ENCODE measurements at places on chromosomes 11 and 22. TPM values are rescaled to one million over a fixed set of nuclear protein-coding genes. Genes with fewer than 3 reads are reported as not detected.

DNA sequence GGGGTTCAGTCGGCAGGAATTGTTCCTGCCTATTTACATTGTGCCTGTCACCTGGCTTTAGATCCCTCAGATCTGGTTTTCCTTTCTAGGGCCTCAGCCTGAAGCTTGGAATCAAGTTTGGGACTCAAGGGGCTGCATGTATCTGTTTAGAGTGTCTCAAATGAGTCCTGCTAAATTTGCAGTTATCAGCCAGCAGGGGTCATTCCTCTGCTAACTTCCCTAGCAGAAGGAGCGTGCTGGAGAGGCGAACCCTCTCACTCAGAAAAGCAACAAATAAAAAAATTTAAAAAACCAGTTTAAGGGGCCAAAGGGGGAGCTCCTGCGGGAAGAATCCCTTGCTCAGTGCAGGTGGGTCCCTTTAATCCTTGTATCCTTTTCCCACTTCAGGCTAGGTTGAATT lies 1220.2 kb downstream of the JRKL start:
- DNase-seq: no peak
- no peaks in the 10 kb centered on the region for H3K36me3 ChIP-seq
- H3K27me3 ChIP-seq: no peaks in the 10 kb centered on the region
- H3K27ac ChIP-seq: no peak overlapping the region

DNA sequence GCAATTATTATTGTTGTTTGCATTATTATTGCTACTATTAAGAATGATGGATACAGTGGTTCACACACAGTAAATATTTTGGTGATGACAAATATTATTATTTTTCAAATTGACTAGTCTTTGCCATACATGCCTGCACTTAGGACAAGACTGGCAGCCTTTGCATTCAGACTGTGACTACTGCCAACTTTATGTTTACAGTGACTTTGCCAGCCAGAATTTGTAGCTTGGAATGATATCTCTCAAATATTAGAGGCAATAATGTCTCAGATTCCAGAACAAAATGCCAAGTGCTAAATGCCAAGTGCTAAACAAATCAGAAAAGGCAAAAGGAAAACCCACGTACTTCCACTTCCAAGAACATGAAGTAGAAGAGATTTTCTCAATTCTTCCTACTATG lies 823.1 kb downstream of the DLG2 start:
- no peak overlapping the region for H3K27ac ChIP-seq
- no peak for DNase-seq
- no peak overlapping the region for H3K4me3 ChIP-seq
- no peaks in the 10 kb centered on the region for H3K36me3 ChIP-seq
- no peaks in the 10 kb centered on the region for H3K27me3 ChIP-seq

DNA sequence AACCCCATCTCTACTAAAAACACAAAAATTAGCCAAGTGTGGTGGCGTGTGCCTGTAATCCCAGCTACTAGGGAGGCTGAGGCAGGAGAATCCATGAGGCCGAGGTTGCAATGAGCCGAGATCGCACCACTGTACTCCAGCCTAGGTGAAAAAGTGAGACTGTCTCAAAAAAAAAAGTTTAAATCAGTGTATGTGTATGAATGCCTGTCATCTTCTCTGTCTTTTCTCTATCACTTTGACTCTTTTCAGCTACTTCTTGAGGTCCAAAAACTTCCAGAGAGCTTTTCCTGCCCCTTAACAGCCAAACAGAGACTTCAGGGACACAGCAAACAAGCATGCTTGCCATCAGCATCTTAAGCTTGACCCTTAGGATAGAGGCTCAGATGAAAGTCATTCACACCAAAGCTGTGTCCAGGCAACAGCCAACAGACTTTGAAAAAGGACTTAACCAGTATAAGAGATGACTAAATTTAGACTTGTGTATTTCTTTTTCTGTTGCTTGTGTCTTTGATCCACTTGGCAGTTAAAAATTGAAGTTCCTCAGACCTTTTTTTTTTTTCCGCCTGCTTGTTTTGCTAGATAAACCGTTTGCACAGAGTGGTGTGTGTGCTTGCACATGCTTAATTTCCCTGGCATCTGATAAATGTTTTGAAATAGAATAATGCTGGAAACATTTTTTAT lies 151.9 kb downstream of the DBX1 start:
- peaks cover 17% of the 10 kb centered on the region for H3K27me3 ChIP-seq
- H3K4me3 ChIP-seq: no peak overlapping the region
- H3K27ac ChIP-seq: no peak overlapping the region
- no peak for DNase-seq
- no peaks in the 10 kb centered on the region for H3K36me3 ChIP-seq

- H3K27ac ChIP-seq: no peak overlapping the region
- peaks cover 27% of the 10 kb centered on the region for H3K4me1 ChIP-seq
- peaks cover 4% of the 10 kb centered on the region for H3K36me3 ChIP-seq
- DNase-seq: no peak
- no peaks in the 10 kb centered on the region for H3K27me3 ChIP-seq
- H3K4me3 ChIP-seq: no peak overlapping the region
Observed at GRCh38 chr11:68116974-68117373, 4.2 kb downstream of the CHKA start.

- peaks cover 16% of the 10 kb centered on the region for H3K36me3 ChIP-seq
- peaks cover 11% of the 10 kb centered on the region for H3K4me1 ChIP-seq
- no peak for DNase-seq
- H3K4me3 ChIP-seq: no peak overlapping the region
- no peak overlapping the region for H3K27ac ChIP-seq
Observed at GRCh38 chr22:44118645-44119315, 61.9 kb upstream of the PARVG start.

MIOX gene
- total RNA-seq: not detected

All from activated naive CD8-positive, alpha-beta T cell treated with anti-CD3 and anti-CD28 coated beads, Interleukin-2, amount 10 ng/mL, durations not matched to agents 7 days and 5 days (primary cell).